ENCODE measurements at places on chromosomes 6 and 20. TPM values are rescaled to one million over a fixed set of nuclear protein-coding genes. Genes with fewer than 3 reads are reported as not detected.

GRCh38 chr6:41353333-41353732, 17.9 kb downstream of the NCR2 start:
- H3K27ac ChIP-seq = no peak overlapping the region
- no peaks in the 10 kb centered on the region for H3K27me3 ChIP-seq
- DNase-seq = no peak
- H3K36me3 ChIP-seq = no peaks in the 10 kb centered on the region

DNA sequence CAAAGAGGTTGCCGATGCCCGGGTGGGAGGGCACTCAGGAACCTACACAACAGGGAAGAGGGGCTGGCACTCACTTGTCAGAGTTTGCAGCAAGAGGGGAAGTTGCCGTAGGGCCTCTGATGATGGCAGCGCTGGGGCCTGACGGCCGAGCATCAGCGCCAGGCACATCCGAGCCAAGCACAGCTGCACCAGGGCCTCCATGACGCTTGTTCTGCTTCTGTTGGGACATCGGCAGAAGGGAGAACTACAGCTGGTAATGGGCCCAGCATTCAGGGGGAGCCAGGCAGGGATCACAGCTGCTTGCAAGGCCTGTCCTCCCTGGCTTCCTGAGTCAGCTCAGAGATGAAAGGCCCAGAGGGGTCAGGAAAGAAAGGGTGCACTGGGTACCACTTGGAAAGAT, 367.7 kb downstream of the CDH4 start:
- H3K4me3 ChIP-seq = no peak overlapping the region
- H3K36me3 ChIP-seq = no peaks in the 10 kb centered on the region
- DNase-seq = no peak
- H3K4me1 ChIP-seq = no peaks in the 10 kb centered on the region
- no peak overlapping the region for H3K27ac ChIP-seq

UNC93A gene
- not detected for total RNA-seq

PTCRA gene
- total RNA-seq = not detected

NKAPL gene
- total RNA-seq = 0.68 TPM

DNA sequence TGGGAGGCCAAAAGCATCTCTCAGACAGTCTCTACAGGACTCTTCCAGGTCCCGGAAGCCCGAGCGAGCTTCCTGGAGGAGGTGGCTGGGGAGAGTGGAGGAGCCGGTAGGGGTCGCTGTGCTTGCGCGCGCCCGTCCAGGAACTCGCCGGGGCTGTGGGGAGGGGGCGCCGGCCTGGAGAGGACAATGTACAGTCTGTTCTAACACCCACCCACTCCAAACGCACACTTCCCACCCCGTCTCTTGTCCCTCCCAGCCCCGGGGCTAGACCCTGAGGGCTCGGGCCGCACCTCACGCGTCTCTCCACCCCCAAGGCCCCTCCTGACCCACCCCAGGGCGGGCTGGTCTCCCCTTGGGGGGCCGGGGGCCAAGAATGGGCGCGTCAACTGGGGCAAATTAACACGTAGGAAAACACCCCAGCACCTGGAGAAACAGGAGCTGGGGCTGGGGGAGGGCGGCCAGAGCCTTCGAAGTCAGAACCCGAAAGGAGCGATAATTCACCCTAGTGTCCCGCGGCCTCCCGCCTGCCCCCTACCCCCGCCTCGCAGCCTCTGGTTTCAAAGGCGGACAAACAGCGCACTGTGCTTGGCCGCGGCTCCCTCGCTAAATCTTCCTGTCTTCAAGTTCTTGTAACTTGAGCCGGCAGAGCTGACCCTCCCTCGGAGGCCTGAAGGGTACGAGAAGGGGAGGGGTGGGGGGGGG, 103.2 kb upstream of the FOXP4 start:
- peaks cover 24% of the 10 kb centered on the region for H3K4me1 ChIP-seq
- no peak overlapping the region for H3K4me3 ChIP-seq
- H3K27ac ChIP-seq = peak overlapping the region; percentile 73
- H3K36me3 ChIP-seq = no peaks in the 10 kb centered on the region

- no peak for DNase-seq
- no peaks in the 10 kb centered on the region for H3K36me3 ChIP-seq
- H3K4me1 ChIP-seq = no peaks in the 10 kb centered on the region
These were observed 64.9 kb upstream of the HMGCLL1 start for GRCh38 chr6:55643861-55644260.

- H3K4me3 ChIP-seq = no peak overlapping the region
- H3K4me1 ChIP-seq = no peaks in the 10 kb centered on the region
- H3K27ac ChIP-seq = no peak overlapping the region
These were observed 65.9 kb downstream of the DLL1 start for GRCh38 chr6:170224694-170225660.

- H3K4me1 ChIP-seq = no peaks in the 10 kb centered on the region
- no peak for DNase-seq
- H3K27me3 ChIP-seq = no peaks in the 10 kb centered on the region
These were observed 186.2 kb upstream of the ZNF217 start for GRCh38 chr20:53779822-53780221.

DNA sequence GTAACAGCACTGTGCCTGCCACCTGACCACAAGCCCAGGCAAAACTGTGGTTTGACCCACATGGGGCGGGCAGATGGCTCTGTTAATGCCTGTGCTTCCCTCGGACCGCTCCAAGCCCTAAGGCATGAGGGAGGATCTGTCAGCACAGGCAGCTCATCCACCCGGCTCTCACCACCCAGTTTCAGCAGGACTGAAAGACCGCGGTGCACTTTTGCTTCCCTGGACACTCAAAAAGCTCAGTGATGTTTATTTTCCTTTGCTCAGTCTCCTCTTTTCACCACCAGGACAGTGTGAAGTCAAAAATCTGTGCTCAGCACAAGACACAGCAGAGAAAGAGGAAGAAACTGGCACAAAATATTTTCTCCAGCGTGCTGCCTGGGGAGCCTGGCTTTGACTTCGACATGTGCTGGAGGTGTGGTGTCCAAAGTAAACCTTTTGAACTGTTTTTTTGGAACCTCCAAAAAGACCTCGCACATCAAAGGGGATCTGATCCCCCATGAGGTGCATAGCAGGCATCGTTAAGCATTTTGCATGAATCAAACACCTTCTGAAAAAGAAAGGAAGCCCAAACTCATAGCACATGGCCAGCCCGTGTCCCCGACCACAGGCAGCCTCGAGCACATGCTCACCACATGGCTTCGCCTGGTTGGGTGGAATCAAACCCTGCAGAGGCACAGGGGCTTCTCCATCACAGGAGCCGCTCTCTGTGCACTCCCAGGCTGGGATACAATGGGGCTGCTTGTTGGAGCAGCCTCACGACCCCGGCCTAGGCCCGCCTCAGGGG, 441.7 kb upstream of the JARID2 start:
- no peaks in the 10 kb centered on the region for H3K27me3 ChIP-seq
- H3K36me3 ChIP-seq = no peaks in the 10 kb centered on the region
- no peak for DNase-seq
- H3K4me3 ChIP-seq = no peak overlapping the region
- no peak overlapping the region for H3K27ac ChIP-seq
- no peaks in the 10 kb centered on the region for H3K4me1 ChIP-seq

DNA sequence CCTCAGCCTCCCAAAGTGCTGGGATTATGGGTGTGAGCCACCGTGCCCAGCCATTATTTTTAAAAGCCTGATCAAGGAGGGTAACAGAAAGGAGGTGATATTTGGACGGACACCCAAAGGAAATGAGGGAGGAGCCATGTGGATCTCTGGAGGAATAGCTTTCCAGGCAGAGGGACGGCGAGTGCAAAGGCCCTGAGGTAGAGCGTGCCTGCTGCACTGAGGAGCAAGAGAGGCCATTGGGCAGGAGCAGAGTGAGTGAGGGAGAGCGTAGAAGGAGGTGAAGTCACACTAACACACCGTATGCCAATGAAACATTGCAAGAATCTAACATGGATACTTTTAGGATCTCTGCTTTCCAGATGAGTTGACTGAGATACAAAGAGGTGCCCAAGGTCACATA, 58.9 kb upstream of the ZNFX1 start:
- H3K36me3 ChIP-seq = no peaks in the 10 kb centered on the region
- H3K27ac ChIP-seq = no peak overlapping the region
- no peak overlapping the region for H3K4me3 ChIP-seq
- no peak for DNase-seq

DNA sequence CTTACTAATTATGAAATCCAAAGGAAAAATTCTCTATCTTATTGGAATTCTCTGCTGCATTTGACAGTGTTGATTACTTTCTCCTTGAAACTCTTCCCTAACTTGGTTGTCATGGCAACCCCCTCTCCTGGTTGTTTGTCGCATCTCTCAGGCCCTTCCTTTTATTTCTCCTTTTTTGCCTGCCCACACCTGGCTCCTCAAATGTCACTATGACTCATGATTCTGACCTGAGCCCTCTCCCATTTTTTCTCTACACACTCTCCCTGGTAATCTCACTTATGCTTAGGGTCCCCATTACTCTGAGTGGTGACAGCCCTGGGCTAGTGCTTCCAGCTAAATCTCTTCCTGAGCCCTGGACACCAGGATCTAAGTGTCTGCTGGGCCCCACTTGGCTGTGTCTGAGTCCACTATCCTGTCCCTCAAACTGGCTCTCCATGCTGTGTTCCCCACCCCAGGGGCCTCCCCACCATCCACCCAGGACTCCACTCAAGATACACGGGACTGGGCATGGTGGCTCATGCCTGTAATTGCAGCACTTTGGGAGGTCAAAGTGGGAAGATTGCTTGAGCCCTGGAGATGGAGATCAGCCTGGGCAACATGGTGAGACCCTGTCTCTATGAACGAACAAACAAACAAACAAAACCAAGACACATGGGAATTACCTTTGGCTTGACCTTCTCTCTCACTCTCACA, 16.5 kb upstream of the NNAT start:
- DNase-seq = no peak
- no peaks in the 10 kb centered on the region for H3K36me3 ChIP-seq
- H3K27ac ChIP-seq = no peak overlapping the region
- H3K4me1 ChIP-seq = no peaks in the 10 kb centered on the region
- no peaks in the 10 kb centered on the region for H3K27me3 ChIP-seq
- no peak overlapping the region for H3K4me3 ChIP-seq

MAS1 gene
- not detected for total RNA-seq

DNA sequence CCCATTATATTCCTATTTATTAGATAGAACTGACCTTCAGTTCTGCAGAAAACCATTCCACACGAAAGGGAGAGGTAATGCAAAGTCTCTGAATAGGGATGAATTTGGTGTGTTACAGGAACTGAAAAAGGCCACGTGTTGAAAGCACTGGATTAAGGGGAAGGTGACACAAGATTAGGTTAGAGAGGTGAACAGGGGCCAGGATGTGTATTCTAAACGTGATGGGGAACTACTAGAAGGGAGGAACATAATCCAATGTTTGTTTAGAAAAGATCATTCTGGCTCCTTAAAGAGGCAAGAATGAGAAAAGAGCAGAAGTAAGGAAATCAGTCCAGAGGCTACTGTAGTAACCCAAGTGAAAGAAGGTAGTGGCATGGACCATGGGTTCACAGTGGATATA, 6.3 kb upstream of the ZKSCAN8 start:
- peaks cover 15% of the 10 kb centered on the region for H3K4me1 ChIP-seq
- H3K36me3 ChIP-seq = no peaks in the 10 kb centered on the region
- no peak overlapping the region for H3K27ac ChIP-seq
- DNase-seq = no peak

DNA sequence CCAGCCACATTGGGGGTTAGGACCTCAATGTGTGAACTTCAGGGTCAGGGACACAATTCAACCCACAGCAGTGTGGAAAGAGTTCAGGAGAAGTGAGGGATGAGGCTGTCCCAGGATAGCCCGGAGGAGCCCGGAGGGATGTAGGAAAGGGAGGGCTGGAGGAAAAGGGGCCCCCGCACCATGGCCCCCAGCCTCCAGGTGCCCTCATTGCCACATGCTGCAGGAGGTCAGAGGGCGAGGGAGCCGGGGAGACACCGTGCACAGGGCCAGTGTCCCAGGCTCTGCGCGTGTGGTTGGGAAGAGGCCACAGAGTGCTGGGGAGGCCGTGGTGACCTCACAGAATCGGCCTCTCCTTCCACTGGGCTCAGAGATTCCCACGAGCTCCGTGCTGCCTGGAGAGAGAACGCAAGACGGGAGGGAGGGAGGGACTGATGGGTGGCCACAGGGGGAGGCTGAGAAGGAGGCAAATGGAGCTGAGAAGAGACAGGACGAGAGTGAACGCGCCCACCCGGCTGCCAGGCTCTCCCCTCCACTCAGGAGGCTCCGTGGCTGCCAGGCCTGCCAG, 215.1 kb downstream of the DLL1 start:
- no peak overlapping the region for H3K27ac ChIP-seq
- no peak for DNase-seq
- H3K4me1 ChIP-seq = no peaks in the 10 kb centered on the region
- no peaks in the 10 kb centered on the region for H3K36me3 ChIP-seq

IDH3B gene
- total RNA-seq = 141 TPM

GRCh38 chr6:126888727-126889725, 229.4 kb upstream of the RSPO3 start:
- no peak for DNase-seq
- H3K4me1 ChIP-seq = no peaks in the 10 kb centered on the region
- no peak overlapping the region for H3K4me3 ChIP-seq
- H3K27ac ChIP-seq = no peak overlapping the region
- H3K36me3 ChIP-seq = no peaks in the 10 kb centered on the region
- no peaks in the 10 kb centered on the region for H3K27me3 ChIP-seq

DNA sequence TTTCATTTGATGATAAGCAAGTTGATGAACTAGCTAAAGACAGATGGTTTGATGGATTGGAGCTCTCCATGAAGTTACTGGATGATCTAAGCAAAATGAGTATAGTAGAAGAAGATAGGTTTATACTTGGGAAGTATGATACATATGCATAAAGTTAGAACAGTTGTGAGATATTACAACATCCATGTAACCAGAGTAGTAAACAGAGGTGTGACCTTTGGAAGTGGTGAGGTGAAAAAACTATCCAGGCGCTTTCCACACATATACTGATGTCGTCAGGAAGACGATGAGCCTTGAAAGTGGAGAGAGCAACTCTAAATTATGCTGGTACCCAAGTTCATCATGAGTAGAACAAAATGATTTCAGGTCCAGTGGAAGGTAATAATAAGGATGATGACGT, 271.0 kb downstream of the PTPRK start:
- H3K36me3 ChIP-seq = no peaks in the 10 kb centered on the region
- H3K4me1 ChIP-seq = no peaks in the 10 kb centered on the region
- no peaks in the 10 kb centered on the region for H3K27me3 ChIP-seq

KCNK5 gene
- total RNA-seq = 9.2 TPM

- H3K27me3 ChIP-seq = no peaks in the 10 kb centered on the region
- H3K4me1 ChIP-seq = no peaks in the 10 kb centered on the region
- no peaks in the 10 kb centered on the region for H3K36me3 ChIP-seq
- no peak overlapping the region for H3K27ac ChIP-seq
- DNase-seq = no peak
- no peak overlapping the region for H3K4me3 ChIP-seq
These were observed 643.8 kb downstream of the HDGFL1 start for GRCh38 chr6:23213193-23213592.

GRCh38 chr6:117449549-117450439, 24.1 kb upstream of the ROS1 start:
- H3K27ac ChIP-seq = no peak overlapping the region
- no peaks in the 10 kb centered on the region for H3K36me3 ChIP-seq
- no peaks in the 10 kb centered on the region for H3K27me3 ChIP-seq
- H3K4me3 ChIP-seq = no peak overlapping the region
- peaks cover 7% of the 10 kb centered on the region for H3K4me1 ChIP-seq
- peak; percentile 67 for DNase-seq

RIPOR3 gene
- 9.3 TPM for total RNA-seq

DNA sequence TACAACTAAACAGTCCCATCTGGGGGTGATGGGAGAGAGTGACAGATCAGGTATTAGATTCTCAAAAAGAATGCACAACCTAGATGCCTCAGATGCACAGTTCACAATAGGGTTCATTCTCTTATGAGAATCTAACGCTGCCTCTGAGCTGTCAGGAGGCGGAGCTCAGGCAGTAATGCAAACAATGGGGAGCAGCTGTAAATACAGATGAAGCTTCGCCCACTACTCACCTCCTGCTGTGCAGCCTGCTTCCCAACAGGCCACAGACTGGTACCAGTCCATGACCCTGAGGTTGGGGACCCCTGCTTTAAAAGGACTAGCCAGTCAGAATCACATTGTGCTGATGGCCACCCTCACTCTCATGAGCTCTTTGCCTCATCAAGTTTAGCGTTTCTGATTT, 247.0 kb upstream of the KCNQ5 start:
- DNase-seq = no peak
- H3K27ac ChIP-seq = no peak overlapping the region
- H3K4me3 ChIP-seq = no peak overlapping the region
